H4 (cell line): ENCODE measurements at places on chromosomes 6 and 20.

DNA sequence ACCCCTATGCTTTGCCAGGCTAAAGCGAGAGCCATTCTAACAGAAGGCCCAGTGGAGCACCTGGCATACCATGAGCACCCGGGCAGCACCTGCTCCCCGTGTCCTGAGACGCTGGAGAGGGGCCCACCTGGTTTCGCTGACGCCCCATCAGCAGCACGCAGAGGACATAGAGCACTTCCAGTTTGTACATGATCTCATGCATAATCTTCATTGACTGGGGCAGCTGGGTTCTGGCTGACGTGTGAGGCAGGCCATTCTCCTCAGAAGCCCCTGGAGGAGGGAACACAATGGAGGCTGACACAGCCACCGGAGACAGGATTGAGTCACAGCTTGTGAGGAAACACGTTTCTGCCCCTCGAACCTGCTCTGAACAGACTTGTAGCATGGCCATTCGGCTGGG lies 65.4 kb downstream of the MYH7B start:
- DNase-seq: no peak

- DNase-seq: no peak
Measured at GRCh38 chr6:4914420-4915159, 89.2 kb downstream of the RPP40 start.

DNA sequence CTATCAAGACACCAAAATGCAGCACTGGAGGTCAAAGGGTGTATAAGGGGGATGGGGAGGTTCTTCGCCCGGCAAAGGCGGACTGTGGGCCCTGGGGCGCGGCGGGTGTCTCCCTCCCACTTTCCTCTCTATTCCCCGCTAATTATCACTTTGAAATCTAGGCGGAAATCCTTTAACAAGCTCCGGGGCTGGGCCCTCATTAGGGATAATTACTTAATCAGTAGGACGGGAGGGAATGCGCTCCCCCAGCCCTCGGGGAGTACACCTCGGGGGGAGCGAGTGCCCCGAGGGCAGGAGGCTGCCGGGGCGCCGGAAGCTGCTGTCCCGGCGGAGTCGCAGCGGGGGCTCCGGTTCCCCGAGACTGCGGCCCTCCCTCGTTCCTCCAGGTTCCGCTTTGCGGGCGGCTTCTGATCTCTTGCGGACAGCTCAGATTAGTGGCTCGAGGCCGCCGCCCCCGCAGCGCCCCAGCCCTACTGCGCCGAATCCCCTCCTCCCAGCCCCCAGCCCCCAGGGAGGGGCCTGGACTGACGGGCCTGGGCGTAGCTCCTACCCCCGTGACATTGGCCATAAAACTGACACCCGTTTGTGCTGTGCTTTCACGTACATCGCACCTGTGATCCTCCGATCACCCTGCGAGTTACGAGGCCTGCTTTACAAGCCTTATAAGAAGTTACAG lies 14.7 kb downstream of the MUCL3 start:
- no peak for DNase-seq

DNA sequence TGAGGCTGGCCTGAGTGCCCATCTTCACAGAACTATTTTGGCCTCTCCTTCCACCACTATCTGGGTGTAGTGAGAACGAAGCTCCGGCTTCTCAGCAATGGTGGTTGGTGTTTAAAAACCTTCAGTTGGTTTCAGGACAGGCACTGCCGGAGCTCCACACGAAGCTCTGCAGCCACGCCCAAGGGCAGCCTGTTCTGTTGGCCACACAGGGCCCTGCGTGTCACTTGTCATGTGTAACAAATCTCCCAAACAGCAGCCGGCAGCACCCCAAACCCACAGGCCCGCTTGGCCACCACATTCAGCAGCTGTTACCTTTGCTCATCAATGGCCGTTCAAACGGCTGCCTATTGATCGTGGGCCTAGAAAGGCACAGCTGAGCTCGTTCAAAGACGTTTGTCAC lies 97.5 kb downstream of the ERMARD start:
- DNase-seq: no peak

GRCh38 chr6:137051790-137052472 lies 7.2 kb upstream of the IL20RA start:
- DNase-seq: no peak
